A375 (cell line): ENCODE measurements at places on chromosomes 11 and 22. TPM values are rescaled to one million over a fixed set of nuclear protein-coding genes. Genes with fewer than 3 reads are reported as not detected.

The MYRF gene
- total RNA-seq, result 3.1 and 4.8 TPM in 2 replicates

The TRIM49B gene
- not detected in 2 replicates for total RNA-seq

The GUCY1A2 gene
- total RNA-seq, result 0.04 and 0.13 TPM in 2 replicates

The RBMXL2 gene
- total RNA-seq, result 0.11 TPM in 1 of 2 replicates, not detected in the other

The TMPRSS13 gene
- total RNA-seq, result not detected in 2 replicates

The HEPHL1 gene
- total RNA-seq, result not detected in 2 replicates

The PLAAT3 gene
- total RNA-seq, result 66.0 and 69.7 TPM in 2 replicates

The SLC22A6 gene
- total RNA-seq, result not detected in 2 replicates

The CEP126 gene
- total RNA-seq, result 0.90 and 1.4 TPM in 2 replicates

The BCO2 gene
- 0.66 and 1.0 TPM in 2 replicates for total RNA-seq

The MIOX gene
- total RNA-seq, result 0.34 TPM in 1 of 2 replicates, not detected in the other

The ACCS gene
- total RNA-seq, result 16.4 and 19.2 TPM in 2 replicates

The PGR gene
- not detected in 2 replicates for total RNA-seq

The SPECC1L gene
- 20.0 and 21.5 TPM in 2 replicates for total RNA-seq

The KLHL35 gene
- total RNA-seq, result 3.3 and 3.4 TPM in 2 replicates

The CARD18 gene
- not detected in 2 replicates for total RNA-seq

The DDIAS gene
- total RNA-seq, result 5.3 and 6.0 TPM in 2 replicates

The CLDN5 gene
- total RNA-seq, result not detected in 2 replicates

The NRXN2 gene
- 0.24 and 0.26 TPM in 2 replicates for total RNA-seq

The SLC1A2 gene
- not detected in 2 replicates for total RNA-seq

The CHKA gene
- 16.0 and 22.2 TPM in 2 replicates for total RNA-seq

The RFPL1 gene
- total RNA-seq, result not detected in 2 replicates

The CTSW gene
- 0.24 and 0.41 TPM in 2 replicates for total RNA-seq

The RFPL2 gene
- not detected in 2 replicates for total RNA-seq

The MTMR3 gene
- 12.7 and 13.7 TPM in 2 replicates for total RNA-seq

The KIRREL3 gene
- 3.1 and 4.1 TPM in 2 replicates for total RNA-seq

The SMIM35 gene
- total RNA-seq, result not detected in 2 replicates

The ROBO4 gene
- 9.1 and 16.4 TPM in 2 replicates for total RNA-seq

The MGAT3 gene
- total RNA-seq, result 0.29 and 0.64 TPM in 2 replicates

The PANX1 gene
- total RNA-seq, result 14.1 and 18.6 TPM in 2 replicates

The ARVCF gene
- 2.2 and 2.4 TPM in 2 replicates for total RNA-seq

The FIBIN gene
- total RNA-seq, result not detected in 2 replicates

The TSGA10IP gene
- total RNA-seq, result not detected in 2 replicates

The MAP6 gene
- 0.30 TPM in 1 of 2 replicates, not detected in the other for total RNA-seq

The APOBEC3B gene
- 8.8 and 14.1 TPM in 2 replicates for total RNA-seq

The MAPK8IP2 gene
- total RNA-seq, result 0.03 and 0.04 TPM in 2 replicates

The OR4D11 gene
- total RNA-seq, result not detected in 2 replicates

The OR5M3 gene
- not detected in 2 replicates for total RNA-seq

The COA4 gene
- total RNA-seq, result 302 and 335 TPM in 2 replicates

The MUC5AC gene
- total RNA-seq, result under 0.01 and 0.08 TPM in 2 replicates

The GAS2 gene
- total RNA-seq, result 1.2 and 1.7 TPM in 2 replicates

The PATE4 gene
- not detected in 2 replicates for total RNA-seq

The CBLIF gene
- total RNA-seq, result not detected in 2 replicates

The MRPL17 gene
- total RNA-seq, result 74.3 and 78.2 TPM in 2 replicates

The ARHGAP8 gene
- not detected in 2 replicates for total RNA-seq

The CRYBB2 gene
- 0.15 TPM in 1 of 2 replicates, not detected in the other for total RNA-seq

The CHRM1 gene
- total RNA-seq, result 0.30 and 0.56 TPM in 2 replicates

The SPI1 gene
- total RNA-seq, result not detected in 2 replicates

The JHY gene
- 2.2 and 2.5 TPM in 2 replicates for total RNA-seq

The CLNS1A gene
- total RNA-seq, result 351 and 386 TPM in 2 replicates

The LSP1 gene
- 0.13 and 1.8 TPM in 2 replicates for total RNA-seq

The GRM5 gene
- 0.30 and 0.32 TPM in 2 replicates for total RNA-seq

The PKNOX2 gene
- 1.2 and 1.5 TPM in 2 replicates for total RNA-seq

The CYP2D6 gene
- total RNA-seq, result 0.45 TPM in 2 replicates

The CHADL gene
- total RNA-seq, result 1.0 and 1.2 TPM in 2 replicates

The LYVE1 gene
- not detected in 2 replicates for total RNA-seq

The TENM4 gene
- total RNA-seq, result 0.23 and 0.77 TPM in 2 replicates

The TBX10 gene
- not detected in 2 replicates for total RNA-seq

The C11orf24 gene
- total RNA-seq, result 57.5 and 63.6 TPM in 2 replicates

The LMNTD2 gene
- total RNA-seq, result 2.3 and 3.5 TPM in 2 replicates
